ENCODE measurements at places on chromosomes 6 and 20.
A peak's percentile ranks its signal among the peaks of the same experiment; 100 is the strongest.

DNA sequence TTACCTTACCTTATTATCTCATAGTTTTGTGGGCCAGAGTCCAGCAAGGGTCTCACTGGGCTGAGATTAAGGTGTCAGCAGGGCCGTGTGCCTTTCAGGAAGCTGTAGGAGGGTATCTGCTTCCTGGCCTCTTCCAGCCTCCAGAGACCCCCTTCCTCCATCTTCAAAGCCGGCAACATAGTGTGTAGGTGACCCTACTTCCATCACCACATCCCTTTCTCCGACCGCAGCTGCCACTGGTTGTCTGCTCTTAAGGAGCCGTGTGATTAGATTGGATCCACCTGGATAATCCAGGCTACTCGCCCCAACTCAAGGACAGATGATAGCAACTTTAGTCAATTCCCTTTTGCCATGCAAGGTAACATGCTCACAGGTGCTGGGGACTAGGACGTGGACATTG, 91.2 kb downstream of the JPH2 start:
- DNase-seq = no peak

- DNase-seq = peak; percentile 86
Measured at GRCh38 chr6:121838842-121839241, 403.4 kb downstream of the GJA1 start.

DNA sequence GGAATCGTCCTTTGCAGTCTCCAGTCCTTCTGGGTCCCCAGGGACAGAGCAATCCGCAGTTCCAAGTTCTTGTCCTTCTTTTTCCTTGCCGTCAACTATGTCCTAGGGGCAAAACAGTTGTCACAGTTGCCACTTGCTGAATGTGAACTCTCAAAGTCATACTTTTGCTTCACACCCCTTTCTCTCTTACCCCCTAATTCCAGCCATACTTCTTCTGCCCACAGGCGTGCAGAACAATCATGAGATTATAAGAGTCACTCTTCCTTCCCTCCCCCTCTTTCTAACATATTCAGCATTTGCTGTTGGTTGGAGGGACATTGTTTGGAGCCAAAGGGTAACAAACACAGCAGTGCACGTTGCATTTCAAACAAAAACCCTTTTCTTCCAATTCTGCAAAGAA, 74.4 kb downstream of the BCAS1 start:
- DNase-seq = no peak

- no peak for DNase-seq
Measured at GRCh38 chr6:33439956-33440648, 14.3 kb upstream of the ZBTB9 start.

- peak; percentile 8 for DNase-seq
Measured at GRCh38 chr20:13821876-13822275, 37.0 kb downstream of the NDUFAF5 start.

- DNase-seq = peak; percentile 88
Measured at GRCh38 chr6:47047479-47048407, 5.6 kb upstream of the ADGRF1 start.

DNA sequence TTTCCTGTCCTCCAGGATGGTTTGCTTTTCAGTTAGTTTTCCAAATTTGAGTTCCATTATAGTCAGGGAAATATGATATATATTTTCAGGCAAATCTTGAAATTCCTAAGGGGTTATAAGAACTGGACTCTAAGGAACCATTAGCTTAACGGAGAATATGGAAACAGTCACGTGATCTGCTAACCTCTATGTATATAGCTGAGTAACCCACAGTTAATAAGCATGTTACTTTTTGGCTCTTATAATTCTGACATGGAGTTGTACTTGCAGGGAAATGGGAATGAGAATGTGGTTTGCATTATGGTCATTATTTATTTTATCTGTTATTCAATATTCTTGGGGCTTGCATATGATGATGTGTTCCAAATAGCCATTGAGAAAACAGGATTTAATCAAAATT, 23.3 kb downstream of the SOBP start:
- DNase-seq = no peak

GRCh38 chr20:16407251-16408067, 165.8 kb downstream of the KIF16B start:
- DNase-seq = no peak

DNA sequence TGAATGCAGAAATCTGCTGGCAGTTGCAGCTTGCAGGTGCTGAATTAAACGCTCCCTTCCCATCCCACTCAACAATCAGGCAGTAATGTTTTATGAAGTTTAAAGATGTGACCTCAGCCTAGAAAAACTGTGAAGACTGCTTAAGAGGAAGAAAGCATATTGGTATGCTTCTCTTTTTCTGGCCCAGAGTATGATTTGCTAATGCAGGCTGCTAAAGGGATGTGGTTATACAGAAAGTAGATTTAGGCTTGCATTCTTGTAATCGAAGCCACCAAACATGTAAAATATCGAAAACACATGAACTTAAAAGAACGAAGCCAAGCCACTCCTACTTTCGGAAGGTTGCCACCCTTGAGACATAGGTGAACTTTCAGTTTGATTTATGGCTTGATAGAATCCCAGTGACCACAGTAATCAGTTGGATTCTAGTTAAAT, 40.7 kb downstream of the MAP3K5 start:
- DNase-seq = no peak

GRCh38 chr6:119323931-119324330, 25.6 kb downstream of the MAN1A1 start:
- peak; percentile 27 for DNase-seq

DNA sequence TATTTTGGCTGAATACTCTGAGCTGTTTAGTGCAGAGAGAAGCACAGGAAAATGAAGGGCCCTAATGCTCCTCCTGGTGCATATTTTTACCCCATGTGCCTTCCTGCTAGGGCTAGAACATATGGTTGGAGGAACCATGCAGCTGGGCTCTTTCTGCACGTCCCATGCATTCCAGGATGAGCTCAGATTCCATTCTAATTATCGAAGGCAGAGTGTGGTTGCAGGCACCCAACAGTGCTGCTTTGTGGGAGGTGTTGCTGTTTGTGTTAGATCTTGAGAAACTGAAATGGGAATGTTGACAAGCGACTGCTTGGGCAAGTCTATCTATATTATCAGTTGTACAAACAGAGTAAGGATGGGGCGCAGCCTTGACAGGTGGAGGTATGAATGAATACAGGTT, 419.5 kb downstream of the DHX35 start:
- DNase-seq = no peak

DNA sequence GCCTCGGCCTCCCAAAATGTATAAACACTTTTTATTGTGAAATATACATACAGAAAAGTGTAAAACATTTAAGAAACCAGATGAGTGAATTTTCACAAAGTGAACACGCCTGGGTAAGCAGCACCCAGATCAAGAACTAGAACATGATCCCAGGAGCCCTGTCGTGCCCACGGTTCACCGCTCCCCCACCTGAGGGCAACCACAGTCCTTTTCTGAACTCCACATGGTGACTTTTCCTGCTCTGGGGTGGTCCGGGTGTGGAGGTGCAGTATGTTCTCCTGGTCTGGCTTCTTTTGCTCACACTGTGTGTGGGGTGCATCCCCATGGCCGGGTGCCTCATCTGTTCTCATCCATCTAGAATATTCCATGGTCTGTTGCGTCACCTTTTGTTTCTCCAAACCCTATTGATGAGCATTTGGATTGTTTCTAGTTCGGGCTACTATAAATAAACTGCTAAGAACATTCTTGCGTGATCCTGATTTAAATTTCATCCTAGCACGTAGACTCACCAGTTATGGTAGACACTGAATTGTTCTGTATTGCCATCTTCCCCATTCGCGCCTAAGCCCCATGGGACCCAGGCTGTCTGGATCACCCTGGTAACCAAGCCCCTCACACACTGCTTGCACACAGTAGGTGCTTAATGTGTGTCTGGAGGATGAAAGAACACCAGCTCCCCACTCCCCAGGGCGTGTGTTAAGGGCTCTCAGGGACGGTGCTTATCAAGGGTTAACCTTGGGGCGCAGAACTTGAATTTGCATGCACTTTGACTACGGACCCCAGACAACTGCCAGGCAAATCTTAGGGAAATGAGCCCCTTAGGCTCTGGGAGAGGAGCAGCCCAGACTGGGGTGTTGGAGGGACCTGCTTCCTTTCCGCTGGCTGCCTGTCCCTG, 56.2 kb downstream of the CTCFL start:
- DNase-seq = no peak

- no peak for DNase-seq
Measured at GRCh38 chr6:108176281-108177089, 10.7 kb downstream of the NR2E1 start.

DNA sequence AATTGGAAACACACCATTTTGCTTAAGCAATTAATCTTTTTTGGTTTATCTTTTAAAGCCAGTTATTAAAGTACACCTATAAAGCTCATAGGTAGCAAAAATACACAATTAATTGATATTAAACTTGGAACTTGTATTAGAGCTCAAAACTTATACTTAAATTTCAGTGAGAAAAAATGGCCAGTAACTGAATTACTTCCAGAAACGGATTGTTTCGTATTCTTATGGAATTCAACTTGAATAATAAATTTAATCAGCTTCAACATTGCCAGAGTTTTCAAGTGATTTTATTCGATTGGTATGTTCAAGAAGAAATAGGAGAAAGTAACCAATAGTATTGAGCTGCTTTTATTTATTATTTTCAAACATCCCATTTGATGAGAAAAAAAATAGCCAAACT, 112.7 kb upstream of the PDE10A start:
- DNase-seq = no peak

- no peak for DNase-seq
Measured at GRCh38 chr6:125316621-125317020, 14.9 kb upstream of the HDDC2 start.

DNA sequence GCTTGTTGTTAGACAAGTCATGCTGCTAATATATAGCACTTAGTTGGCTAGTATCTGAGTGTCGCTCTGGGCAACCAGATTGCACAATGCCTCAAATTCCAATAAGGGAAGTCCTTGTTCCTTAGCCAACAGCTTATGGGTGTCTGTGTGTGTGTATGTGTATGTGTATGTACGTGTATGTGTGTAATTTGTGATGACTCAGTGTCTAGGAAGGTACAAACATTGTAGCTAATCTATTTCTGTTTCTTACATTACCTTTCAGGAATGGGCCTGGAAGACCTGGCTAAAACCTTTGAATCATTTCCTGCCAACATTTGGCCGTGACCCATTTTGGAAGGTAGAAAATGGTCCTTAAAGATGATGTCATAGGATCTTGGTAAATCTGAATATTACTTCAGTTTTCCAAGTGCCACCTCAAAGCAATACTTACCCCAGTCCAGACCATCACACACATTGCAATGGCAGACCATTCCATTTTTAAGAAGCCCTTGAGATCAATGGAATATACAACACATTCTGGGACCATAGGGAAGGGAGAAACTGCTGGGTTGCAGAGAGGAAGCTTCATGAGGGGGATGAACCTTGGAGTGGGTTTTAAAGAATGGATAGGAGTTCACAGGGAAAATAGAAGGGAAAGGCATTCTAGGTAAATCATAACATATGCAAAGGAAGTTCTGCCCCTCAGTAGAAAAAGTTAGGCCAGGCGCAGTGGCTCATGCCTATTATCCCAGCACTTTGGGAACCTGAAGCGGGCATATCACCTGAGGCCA, 25.1 kb downstream of the NEDD9 start:
- peak; percentile 99 for DNase-seq

DNA sequence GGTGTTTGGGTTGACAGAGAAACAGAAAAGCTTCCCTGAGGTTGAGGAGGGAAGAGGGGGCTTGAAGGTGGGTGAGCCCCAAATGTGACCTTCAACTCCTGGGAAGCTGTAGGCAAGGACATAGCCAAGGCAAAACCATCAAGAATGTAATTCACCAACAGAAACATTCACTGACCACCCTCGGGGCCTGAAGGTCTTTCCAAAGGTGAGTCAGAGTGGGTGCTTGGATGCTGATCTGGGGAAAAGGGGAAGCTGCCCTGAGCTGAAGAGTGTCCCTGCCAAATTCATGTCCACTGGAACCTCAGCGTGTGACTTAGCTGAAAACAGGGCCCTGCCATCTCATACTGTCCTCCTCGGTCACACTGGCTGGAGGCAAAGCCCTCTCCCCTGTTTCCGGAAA, 234.2 kb upstream of the SULF2 start:
- no peak for DNase-seq

DNA sequence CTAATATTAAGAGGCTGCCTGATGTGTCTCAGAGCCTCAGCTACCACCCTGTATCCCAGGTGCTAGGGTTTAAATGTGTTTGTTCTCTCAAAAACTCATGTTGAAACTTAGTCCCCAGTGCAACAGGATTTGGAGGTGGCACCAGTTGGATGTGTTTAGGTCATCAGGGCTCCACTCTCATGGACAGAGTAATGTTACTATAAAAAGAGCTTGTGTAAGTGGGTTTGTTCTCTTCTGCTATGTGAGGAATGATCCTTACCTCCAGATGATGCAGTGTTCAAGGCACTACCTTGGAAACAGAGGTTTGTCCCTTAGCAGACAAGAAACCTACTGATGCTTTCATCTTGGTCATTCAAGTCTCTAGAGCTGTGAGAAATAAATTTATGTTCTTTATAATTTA, 164.9 kb upstream of the EPHA7 start:
- no peak for DNase-seq

DNA sequence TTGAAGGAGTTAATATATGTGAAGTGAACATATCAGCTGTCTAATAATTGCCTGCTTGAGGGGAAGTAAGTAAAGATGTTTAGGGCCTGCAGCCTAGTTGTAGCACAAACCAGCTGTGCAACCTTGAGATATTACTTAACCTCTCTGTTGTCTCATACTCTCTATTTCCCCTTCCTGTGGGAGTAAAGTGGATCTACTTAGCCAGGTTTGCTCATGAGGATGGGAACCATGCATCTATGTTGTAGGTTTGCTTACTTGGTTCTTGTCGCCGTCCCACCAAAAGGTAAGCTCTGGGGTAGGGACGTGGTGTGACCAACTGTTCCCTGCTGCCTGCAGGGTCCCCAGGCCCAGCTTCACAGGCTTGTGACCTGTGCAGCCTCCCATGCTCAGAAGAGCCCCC, 362.7 kb upstream of the SULF2 start:
- DNase-seq = no peak

- DNase-seq = no peak
Measured at GRCh38 chr20:38052870-38053269, 19.3 kb downstream of the RPRD1B start.

GRCh38 chr6:100691972-100692371, 189.2 kb downstream of the ASCC3 start:
- DNase-seq = no peak

GRCh38 chr6:9537381-9537780, 877.5 kb downstream of the TFAP2A start:
- DNase-seq = peak; percentile 35

- peak; percentile 67 for DNase-seq
Measured at GRCh38 chr20:43736588-43737158, 9.9 kb upstream of the GTSF1L start.

DNA sequence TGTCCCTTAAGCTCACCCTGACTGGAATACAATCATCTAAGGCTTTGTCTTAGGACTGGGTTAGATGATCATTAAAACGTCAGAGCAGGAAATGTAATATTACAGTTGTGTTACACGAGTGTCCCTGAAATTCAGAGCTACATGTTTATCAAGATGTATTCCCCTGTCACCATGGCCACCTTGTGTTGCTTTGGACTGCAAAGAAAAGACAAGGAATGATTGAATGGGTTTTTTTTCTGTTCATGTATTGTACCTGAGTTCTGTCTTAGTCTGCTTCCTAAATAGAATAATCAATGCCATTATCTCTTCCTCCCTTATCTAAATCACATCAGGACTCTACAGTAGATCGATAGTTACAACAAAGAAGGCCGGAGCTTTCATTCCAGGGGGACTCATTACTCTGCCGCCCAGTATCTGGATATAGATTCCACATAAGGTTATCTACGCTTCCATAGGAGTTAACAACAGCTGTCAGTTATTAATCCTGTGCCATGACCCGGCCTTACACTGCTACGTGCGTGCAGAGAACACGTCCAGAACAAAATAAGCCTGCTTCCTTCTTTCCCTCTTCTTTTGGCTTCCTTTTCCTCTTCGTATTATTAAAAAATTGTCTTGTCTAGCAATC, 274.1 kb upstream of the SASH1 start:
- DNase-seq = no peak

GRCh38 chr6:135581211-135581610, 83.7 kb upstream of the AHI1 start:
- no peak for DNase-seq
